Karpas-422 (cell line): ENCODE measurements at places on chromosomes 2 and 18. TPM values are rescaled to one million over a fixed set of nuclear protein-coding genes. Genes with fewer than 3 reads are reported as not detected.

GRCh38 chr2:39623917-39624316 is 41.8 kb upstream of the TMEM178A start:
- no peak overlapping the region for H3K4me3 ChIP-seq
- no peaks in the 10 kb centered on the region for H3K36me3 ChIP-seq
- no peak for DNase-seq
- no peak overlapping the region for H3K27ac ChIP-seq
- H3K4me1 ChIP-seq = no peaks in the 10 kb centered on the region
- H3K27me3 ChIP-seq = no peaks in the 10 kb centered on the region

- no peak overlapping the region for H3K4me3 ChIP-seq
- H3K27me3 ChIP-seq = no peaks in the 10 kb centered on the region
- H3K36me3 ChIP-seq = no peaks in the 10 kb centered on the region
- no peak for DNase-seq
- no peaks in the 10 kb centered on the region for H3K4me1 ChIP-seq
- no peak overlapping the region for H3K27ac ChIP-seq
Observed at GRCh38 chr2:146477383-146477782, 1367.4 kb upstream of the ACVR2A start.

- no peaks in the 10 kb centered on the region for H3K36me3 ChIP-seq
- DNase-seq = no peak
- no peaks in the 10 kb centered on the region for H3K27me3 ChIP-seq
- no peaks in the 10 kb centered on the region for H3K4me1 ChIP-seq
- H3K4me3 ChIP-seq = no peak overlapping the region
Observed at GRCh38 chr18:8562919-8563318, 46.3 kb upstream of the RAB12 start.

GRCh38 chr18:56568986-56569385 is 69.4 kb downstream of the TXNL1 start:
- H3K4me1 ChIP-seq = peaks cover 16% of the 10 kb centered on the region
- no peaks in the 10 kb centered on the region for H3K27me3 ChIP-seq
- DNase-seq = no peak

DNA sequence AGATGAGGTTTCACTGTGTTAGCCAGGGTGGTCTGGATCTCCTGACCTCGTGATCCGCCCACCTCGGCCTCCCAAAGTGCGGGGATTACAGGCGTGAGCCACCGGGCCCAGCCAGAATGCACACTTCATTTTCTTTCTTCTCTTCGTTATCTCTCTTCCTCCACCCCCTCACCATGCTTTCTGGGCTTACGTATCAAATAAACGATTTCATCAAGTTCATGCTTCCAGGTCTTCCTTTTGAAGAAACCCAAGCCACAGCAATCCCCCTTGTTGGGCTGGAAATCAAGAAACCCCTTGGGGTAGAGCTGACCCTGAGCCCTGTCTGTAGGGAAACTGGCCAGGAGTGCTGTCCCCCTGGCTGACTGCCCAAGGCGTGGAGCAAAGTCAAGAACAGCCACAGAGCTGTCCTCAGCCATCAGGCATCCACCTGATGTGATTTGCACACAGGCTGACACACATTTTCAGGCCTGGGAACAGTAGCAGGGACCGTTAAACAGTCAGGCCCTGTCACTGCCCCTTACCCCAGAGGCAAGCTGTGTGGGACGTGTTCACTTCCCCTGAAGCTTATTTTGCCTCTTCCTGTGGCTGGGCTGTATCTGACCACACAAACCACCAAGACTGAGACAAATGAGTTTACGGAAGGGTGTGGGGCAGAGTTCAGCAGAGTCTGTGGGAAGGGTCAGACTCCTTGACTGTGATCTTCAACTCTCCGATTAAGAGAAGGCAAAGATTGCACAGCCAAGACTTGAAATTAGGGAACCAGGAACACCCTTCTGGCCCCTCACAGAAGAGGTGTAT is 15.1 kb upstream of the NMUR1 start:
- no peak overlapping the region for H3K4me3 ChIP-seq
- DNase-seq = no peak
- H3K36me3 ChIP-seq = no peaks in the 10 kb centered on the region

GRCh38 chr2:9995059-9995458 is 43.6 kb downstream of the GRHL1 start:
- H3K27me3 ChIP-seq = no peaks in the 10 kb centered on the region
- DNase-seq = no peak
- no peaks in the 10 kb centered on the region for H3K4me1 ChIP-seq
- H3K27ac ChIP-seq = no peak overlapping the region

DNA sequence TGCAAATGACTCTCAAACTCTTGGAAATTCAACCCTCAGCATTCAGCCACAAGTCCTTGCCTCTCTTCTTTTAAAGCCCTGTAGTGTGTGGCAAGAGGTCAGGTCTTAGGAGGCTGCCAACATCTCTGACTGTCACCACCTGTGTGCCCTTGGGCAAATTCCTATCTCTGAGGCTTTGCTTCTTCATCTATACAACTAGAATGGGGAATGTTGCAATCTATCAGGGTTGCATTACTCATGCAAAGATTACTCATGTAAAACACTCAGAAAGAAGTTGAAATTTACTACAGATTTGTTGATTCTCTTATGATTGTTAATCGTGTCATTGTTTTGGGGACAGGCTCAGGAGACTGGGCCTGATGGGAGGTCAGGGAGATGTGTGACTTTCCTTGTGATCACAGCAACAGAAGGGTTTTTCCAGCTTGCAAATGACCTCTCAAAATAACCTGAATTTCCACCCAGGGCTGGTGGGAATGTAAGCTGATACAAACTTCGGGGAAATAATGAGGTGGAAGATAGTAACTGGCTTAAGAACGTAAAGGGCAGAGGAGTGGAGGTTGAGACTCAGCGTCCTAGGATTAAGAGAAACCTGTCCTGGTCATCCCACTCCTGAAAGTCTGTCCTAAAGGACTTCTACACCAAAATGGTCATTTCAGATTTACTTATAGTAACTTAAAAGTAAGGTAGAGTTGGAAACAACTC is 32.1 kb upstream of the SIGLEC15 start:
- no peak overlapping the region for H3K4me3 ChIP-seq
- H3K27ac ChIP-seq = no peak overlapping the region
- H3K4me1 ChIP-seq = peaks cover 5% of the 10 kb centered on the region
- no peaks in the 10 kb centered on the region for H3K27me3 ChIP-seq

- no peak for DNase-seq
- H3K27ac ChIP-seq = no peak overlapping the region
- no peaks in the 10 kb centered on the region for H3K27me3 ChIP-seq
Observed at GRCh38 chr2:236256366-236256985, 7.7 kb downstream of the ASB18 start.

DNA sequence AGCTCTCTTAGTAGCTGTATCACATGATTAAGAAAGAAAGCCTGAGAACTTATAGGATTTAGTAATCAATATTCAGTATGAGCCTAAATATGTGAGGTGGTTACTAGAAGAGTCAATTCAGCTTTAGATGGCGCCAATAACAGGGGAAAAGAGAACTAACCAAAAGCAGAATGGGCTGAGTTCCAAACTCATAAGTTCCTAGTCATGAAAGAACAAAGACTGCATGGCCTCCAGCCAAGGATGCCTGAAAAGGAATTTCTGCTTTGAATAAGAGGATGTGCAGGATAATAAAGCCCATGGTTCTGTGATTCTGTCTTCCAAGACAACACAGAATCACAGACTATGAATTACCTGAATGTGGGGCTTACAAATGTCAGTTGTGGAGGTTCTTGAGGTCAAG is 196.5 kb downstream of the SATB2 start:
- DNase-seq = no peak
- no peaks in the 10 kb centered on the region for H3K36me3 ChIP-seq
- peaks cover 4% of the 10 kb centered on the region; the same call in 1 of the 2 replicates for H3K4me1 ChIP-seq
- no peaks in the 10 kb centered on the region for H3K27me3 ChIP-seq
- no peak overlapping the region for H3K27ac ChIP-seq

DNA sequence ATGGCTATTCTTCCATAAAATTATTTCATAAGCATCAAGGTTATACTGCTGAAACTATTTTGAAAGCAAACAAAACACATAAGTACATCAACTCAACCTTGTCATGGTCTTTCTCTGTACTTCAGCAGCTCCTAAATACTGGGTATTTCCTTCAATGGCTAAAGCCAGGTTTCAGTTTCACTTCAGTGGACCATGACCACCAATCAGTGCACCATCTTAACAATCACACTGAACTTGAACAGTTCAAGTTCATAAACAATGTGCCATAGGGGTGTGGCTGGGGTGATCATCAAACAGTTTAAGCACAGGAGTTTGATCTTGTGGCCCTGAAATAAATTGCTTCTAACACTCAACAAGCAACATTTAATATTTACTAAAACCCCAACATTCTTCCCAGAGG is 124.1 kb upstream of the FIGN start:
- H3K4me3 ChIP-seq = no peak overlapping the region
- H3K27ac ChIP-seq = no peak overlapping the region
- no peaks in the 10 kb centered on the region for H3K36me3 ChIP-seq
- H3K27me3 ChIP-seq = no peaks in the 10 kb centered on the region
- DNase-seq = no peak

GRCh38 chr2:11356764-11357163 is 12.3 kb upstream of the ROCK2 start:
- peak; percentile 30 for DNase-seq
- no peak overlapping the region for H3K4me3 ChIP-seq
- H3K4me1 ChIP-seq = no peaks in the 10 kb centered on the region
- no peaks in the 10 kb centered on the region for H3K27me3 ChIP-seq
- H3K36me3 ChIP-seq = no peaks in the 10 kb centered on the region

GRCh38 chr2:238123991-238124470 is 14.4 kb upstream of the KLHL30 start:
- DNase-seq = no peak
- no peak overlapping the region for H3K27ac ChIP-seq
- H3K27me3 ChIP-seq = no peaks in the 10 kb centered on the region
- no peaks in the 10 kb centered on the region for H3K4me1 ChIP-seq

DNA sequence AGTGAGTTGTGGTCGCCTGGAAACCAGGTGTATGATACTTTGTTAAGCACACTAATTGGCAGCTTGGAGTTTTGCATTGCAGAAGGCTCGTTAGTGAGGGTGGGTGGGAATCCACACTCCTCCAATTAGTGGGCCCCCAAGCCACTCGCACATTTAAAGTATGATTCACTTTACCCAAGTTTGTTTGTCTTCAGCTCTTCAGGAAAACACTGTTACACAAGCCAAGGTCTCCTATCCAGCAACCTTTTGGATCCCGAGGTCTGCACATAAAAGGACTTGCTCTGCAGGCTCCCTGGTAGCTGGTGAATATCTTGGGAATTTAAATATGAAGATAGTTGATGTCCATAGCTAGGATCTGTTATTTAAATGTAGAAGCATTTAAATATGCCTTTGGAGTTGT is 66.1 kb downstream of the NPAS2 start:
- no peaks in the 10 kb centered on the region for H3K27me3 ChIP-seq
- no peak for DNase-seq
- no peaks in the 10 kb centered on the region for H3K36me3 ChIP-seq
- peaks cover 23% of the 10 kb centered on the region for H3K4me1 ChIP-seq
- no peak overlapping the region for H3K4me3 ChIP-seq

DNA sequence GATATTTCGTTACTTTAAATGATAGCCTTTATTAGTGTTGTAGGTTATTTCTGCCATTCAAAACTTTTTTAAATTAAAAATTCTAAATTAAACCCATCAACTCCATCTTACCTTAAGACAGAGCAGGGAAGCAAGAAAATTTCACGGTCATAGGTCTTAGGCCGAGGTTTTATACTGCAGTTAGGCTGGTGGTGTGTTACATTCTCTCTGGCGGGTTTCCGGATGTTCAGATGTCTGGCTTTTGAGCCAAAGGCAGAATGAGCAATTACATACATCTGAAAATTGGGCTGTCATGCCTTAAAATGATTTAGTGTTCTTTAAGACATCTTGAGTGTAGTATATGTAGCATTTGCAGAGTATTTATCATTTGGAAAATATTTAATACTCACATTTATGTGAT is 27.9 kb downstream of the GLS start:
- no peaks in the 10 kb centered on the region for H3K27me3 ChIP-seq
- no peak for DNase-seq
- no peaks in the 10 kb centered on the region for H3K4me1 ChIP-seq
- no peak overlapping the region for H3K27ac ChIP-seq
- H3K4me3 ChIP-seq = no peak overlapping the region

DNA sequence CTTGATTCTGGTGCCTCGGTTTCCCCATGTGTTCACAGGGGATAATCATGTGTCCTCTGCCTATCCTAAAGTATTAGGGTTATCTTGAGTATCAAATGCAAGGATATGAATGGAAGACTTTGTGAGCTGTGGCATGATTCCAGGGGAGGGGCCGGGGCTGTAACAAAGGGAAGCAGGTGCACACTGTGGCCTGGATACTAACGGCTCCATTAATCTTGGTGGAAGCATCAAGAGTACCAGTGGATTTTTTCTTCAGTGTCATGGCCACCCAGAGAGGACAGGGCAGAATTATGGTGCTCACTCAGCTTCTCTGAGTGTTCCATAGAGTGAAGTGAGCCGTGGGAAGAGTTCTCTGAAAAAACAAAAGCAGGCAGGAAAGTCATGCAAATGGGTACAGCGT is 320.1 kb downstream of the ALK start:
- no peak overlapping the region for H3K27ac ChIP-seq
- no peaks in the 10 kb centered on the region for H3K27me3 ChIP-seq
- H3K36me3 ChIP-seq = no peaks in the 10 kb centered on the region
- no peak overlapping the region for H3K4me3 ChIP-seq
- no peaks in the 10 kb centered on the region for H3K4me1 ChIP-seq
- no peak for DNase-seq

DNA sequence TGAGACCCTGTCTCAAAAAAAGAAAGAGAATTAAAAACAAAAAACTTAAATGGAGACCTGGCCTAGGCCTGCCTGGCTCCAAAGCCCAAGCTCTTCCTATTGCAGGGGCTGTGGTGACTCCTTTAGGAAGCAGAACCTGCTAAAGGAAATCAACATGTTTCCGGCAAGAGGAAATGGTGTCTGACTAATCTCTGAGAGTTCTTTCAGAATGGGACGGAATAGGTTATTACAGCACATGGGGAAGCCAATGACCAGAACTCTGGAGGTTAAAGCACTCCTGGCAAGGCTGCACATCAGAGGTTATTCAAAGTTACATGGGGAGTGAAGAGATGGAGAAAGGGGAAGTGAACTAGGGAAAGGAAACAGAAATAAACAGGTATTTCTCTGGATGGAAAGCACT is 21.4 kb downstream of the KIF3C start:
- no peak overlapping the region for H3K4me3 ChIP-seq
- no peaks in the 10 kb centered on the region for H3K36me3 ChIP-seq
- no peaks in the 10 kb centered on the region for H3K4me1 ChIP-seq
- no peaks in the 10 kb centered on the region for H3K27me3 ChIP-seq

DNA sequence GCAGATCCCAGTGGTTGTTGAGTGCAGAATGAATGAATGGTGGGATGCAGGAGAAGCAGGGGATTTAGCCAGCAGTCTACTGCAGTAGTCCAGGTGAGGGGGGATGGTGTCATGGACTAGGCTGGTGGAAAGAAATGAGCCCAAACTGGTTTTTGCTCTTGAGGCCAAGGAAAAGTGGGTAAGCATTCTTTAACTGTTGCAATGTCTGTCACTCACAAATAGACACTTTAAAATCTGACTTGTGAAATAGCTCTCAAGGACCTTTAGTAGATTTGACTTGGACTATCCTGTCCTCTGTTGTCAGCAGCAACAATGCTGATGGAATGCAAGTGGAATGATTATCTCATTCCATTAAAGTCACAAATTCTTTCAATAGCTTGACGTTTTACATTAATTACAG is 37.5 kb upstream of the STK17B start:
- DNase-seq = no peak
- H3K36me3 ChIP-seq = no peaks in the 10 kb centered on the region
- no peak overlapping the region for H3K4me3 ChIP-seq
- H3K27ac ChIP-seq = no peak overlapping the region; the same call in 1 of the 2 replicates

FAM237A gene
- total RNA-seq = not detected in 2 replicates

RTP5 gene
- not detected in 2 replicates for total RNA-seq

ABCB6 gene
- total RNA-seq = 14.3 and 28.4 TPM in 2 replicates

NDC80 gene
- 25.4 and 48.5 TPM in 2 replicates for total RNA-seq

HRH4 gene
- total RNA-seq = 0.15 TPM in 1 of 2 replicates, not detected in the other

KLHL30 gene
- not detected in 2 replicates for total RNA-seq

RNF25 gene
- total RNA-seq = 17.5 and 27.3 TPM in 2 replicates

GKN2 gene
- total RNA-seq = not detected in 2 replicates

FAM98A gene
- total RNA-seq = 10.2 and 15.3 TPM in 2 replicates

C18orf54 gene
- total RNA-seq = 4.2 and 14.3 TPM in 2 replicates
